Fibroblast of lung (primary cell): ENCODE measurements at places on chromosomes 7 and 10. TPM values are rescaled to one million over a fixed set of nuclear protein-coding genes. Genes with fewer than 3 reads are reported as not detected.

The OIT3 gene
- total RNA-seq = under 0.01 TPM in 1 of 2 replicates, not detected in the other

The TMEM176B gene
- total RNA-seq = 26.8 and 95.3 TPM in 2 replicates

The FZD1 gene
- total RNA-seq = 10.8 and 12.6 TPM in 2 replicates

The STEAP4 gene
- total RNA-seq = 0.26 and 0.99 TPM in 2 replicates

The GOLGA7B gene
- under 0.01 TPM in 1 of 2 replicates, not detected in the other for total RNA-seq

The TMEM273 gene
- 0.26 TPM in 1 of 2 replicates, not detected in the other for total RNA-seq

The PRSS37 gene
- total RNA-seq = not detected in 2 replicates

The CLRN3 gene
- total RNA-seq = not detected in 2 replicates

The PRKRIP1 gene
- total RNA-seq = 12.3 and 16.3 TPM in 2 replicates

The PRLHR gene
- total RNA-seq = not detected in 2 replicates

The GIMAP5 gene
- not detected in 2 replicates for total RNA-seq

The MRLN gene
- not detected in 2 replicates for total RNA-seq

The GALNT17 gene
- total RNA-seq = under 0.01 and 0.26 TPM in 2 replicates

The SPDYE6 gene
- not detected in 2 replicates for total RNA-seq

The C7orf57 gene
- total RNA-seq = not detected in 2 replicates

The XRCC2 gene
- under 0.01 and 0.66 TPM in 2 replicates for total RNA-seq

The SLC39A12 gene
- not detected in 2 replicates for total RNA-seq

The CPVL gene
- 0.17 and 0.51 TPM in 2 replicates for total RNA-seq

The SPRN gene
- under 0.01 and 0.33 TPM in 2 replicates for total RNA-seq

The PAPOLB gene
- under 0.01 TPM in 2 replicates for total RNA-seq

The PTPN20 gene
- total RNA-seq = 0.33 and 1.5 TPM in 2 replicates

The PRF1 gene
- not detected in 2 replicates for total RNA-seq

The CXCL12 gene
- total RNA-seq = 526 and 611 TPM in 2 replicates

The FAM13C gene
- total RNA-seq = 3.9 and 5.9 TPM in 2 replicates

The OR2A12 gene
- total RNA-seq = not detected in 2 replicates

The GBX1 gene
- total RNA-seq = not detected in 2 replicates

The FAM131B gene
- total RNA-seq = 3.8 and 4.4 TPM in 2 replicates

The SLC4A2 gene
- 56.0 and 61.8 TPM in 2 replicates for total RNA-seq

The CACNB2 gene
- total RNA-seq = 0.66 and 1.5 TPM in 2 replicates

The NUB1 gene
- total RNA-seq = 42.9 and 44.4 TPM in 2 replicates

The CNTNAP2 gene
- total RNA-seq = not detected in 2 replicates

The CCL24 gene
- not detected in 2 replicates for total RNA-seq

The ICA1 gene
- under 0.01 and 0.17 TPM in 2 replicates for total RNA-seq

The RTKN2 gene
- 0.51 and 1.2 TPM in 2 replicates for total RNA-seq

The ANLN gene
- 6.2 and 21.5 TPM in 2 replicates for total RNA-seq

The SYT15B gene
- not detected in 2 replicates for total RNA-seq

The SLC26A5 gene
- not detected in 2 replicates for total RNA-seq
